ENCODE measurements at places on chromosomes 4 and X. TPM values are rescaled to one million over a fixed set of nuclear protein-coding genes. Genes with fewer than 3 reads are reported as not detected.

DNA sequence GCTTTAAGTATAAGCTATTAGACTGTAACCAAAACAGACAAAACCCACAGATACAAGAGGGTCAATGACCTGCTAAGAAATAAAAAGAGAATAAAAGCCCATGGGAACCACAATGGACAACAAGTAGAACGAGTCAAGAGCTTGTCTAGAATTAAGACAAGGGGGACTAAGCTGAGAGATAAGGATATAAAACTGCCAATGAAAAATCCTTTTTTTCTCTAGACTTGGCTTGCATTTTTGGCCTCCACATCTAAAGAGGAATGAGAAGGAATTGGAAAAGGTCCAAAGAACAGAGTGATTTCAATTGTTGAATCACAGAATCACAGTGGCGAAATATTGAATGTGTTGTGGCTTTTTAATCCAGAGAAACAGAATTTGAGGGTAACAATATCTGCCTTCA, 135.7 kb downstream of the QDPR start:
- peak; percentile 3 for DNase-seq

- no peak for DNase-seq
Measured at GRCh38 chr4:37970702-37971101, 10.5 kb downstream of the PTTG2 start.

DNA sequence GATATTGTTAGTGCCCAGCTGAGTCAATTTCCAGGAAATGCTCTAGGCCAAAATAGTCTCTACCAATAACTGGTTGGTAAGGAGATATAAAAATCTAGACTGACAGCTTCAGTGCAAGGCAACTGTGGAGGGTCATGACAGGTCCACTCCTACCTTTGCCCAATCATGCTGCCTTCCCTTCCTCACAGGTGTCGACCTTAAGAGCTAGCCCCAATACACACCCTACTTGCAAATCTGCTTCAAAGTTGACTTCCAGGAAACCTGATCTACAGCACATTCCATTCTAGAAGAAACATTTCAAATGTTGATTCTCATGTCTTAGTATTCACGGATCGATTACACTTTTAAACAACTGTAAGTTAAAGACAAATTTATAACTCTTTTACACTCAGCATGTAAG, 1455.5 kb downstream of the TECRL start:
- no peak for DNase-seq

- no peak for DNase-seq
Measured at GRCh38 chr4:137663251-137664045, 131.2 kb upstream of the PCDH18 start.

GRCh38 chr4:124868495-124868894, 156.0 kb upstream of the ANKRD50 start:
- no peak for DNase-seq

DNA sequence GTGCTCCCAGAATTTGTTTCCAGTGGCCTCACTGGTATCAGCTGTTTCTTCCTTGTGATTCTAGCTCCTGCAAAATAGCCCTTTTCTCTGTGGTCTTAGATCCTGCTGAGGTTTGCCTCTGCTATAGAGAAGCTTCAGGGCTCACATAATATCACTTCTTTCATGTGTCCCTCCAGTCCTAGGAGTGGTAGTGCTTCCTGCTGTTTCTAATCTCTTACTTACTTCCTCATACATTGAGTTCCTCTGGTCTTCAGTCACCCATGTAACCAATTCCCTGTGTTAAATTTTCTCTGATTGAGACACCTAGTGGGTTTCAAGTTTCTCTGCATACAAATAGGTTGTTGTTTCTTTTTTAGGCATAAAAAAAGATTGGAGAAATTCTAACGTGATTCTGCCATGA, 1567.9 kb downstream of the ARAP2 start:
- no peak for DNase-seq

GRCh38 chr4:77699731-77700210, 94.2 kb downstream of the CXCL13 start:
- DNase-seq = peak; percentile 93

DNA sequence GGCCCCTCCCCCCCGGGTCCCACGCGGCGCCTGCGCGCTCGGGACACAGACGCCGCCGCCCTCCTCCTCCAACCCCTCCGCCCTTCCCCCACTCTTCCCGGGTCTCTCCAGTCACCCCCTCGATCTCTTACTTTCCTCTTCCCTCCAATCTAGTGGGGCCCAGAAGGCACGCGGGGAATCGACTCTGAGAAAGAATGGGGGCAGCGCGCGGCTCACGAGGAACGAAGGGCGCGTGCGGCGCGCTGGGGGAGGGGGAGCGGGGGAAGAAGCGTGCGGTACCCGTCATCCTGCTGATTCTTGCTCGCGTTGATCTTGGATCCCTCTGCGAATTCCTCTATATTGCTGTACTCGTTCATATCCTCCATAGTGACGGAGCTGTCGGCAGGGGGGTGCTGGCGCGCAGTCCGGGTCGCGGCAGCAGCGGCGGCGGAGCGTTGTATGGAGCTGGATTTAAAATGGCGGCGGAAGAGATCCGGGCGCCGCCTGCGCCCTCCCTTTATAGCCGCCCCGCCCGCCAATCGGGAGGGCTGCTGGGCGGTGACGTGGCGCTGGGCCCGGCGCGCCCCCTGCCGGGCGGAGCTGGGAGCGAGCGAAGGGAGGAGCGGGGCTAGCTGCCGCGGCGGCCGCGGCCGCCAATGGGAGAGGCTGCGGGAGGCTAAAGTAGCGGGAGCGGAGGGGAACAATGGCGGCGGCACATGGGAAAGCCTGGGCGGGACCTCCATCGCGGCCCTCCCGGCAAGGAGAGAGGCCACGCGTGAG, 1.1 kb downstream of the HNRNPDL start:
- DNase-seq = peak; percentile 90

Gene TRAM1L1
- 2.6 TPM for total RNA-seq

Gene EFNB1
- 24.6 TPM for total RNA-seq

Gene PDGFRA
- 208 TPM for total RNA-seq

Gene STARD8
- total RNA-seq = 0.97 TPM

Data from fibroblast of villous mesenchyme (primary cell).